ENCODE measurements at places on chromosomes 1 and 21.

DNA sequence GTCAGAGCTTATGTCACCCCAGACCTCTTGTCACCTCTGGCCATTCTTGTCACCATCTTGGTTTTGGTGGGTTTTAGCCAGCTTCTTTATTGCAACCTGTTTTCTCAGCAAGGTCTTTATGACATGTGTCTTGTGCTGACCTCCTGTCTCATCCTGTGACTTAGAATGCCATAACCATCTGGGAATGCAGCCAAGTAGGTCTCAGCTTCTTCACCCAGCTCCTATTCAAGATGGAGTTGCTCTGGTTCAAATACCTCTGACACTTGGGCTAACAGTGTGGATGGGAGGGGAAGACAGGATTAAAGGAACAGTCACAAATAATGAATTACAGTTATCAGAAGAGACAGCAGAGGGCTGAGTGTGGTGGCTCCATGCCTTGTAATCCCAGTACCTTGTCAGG lies 30.5 kb upstream of the PIK3CD start:
- DNase-seq = no peak

GRCh38 chr1:174678657-174679056 lies 230.9 kb downstream of the GPR52 start:
- DNase-seq = no peak

DNA sequence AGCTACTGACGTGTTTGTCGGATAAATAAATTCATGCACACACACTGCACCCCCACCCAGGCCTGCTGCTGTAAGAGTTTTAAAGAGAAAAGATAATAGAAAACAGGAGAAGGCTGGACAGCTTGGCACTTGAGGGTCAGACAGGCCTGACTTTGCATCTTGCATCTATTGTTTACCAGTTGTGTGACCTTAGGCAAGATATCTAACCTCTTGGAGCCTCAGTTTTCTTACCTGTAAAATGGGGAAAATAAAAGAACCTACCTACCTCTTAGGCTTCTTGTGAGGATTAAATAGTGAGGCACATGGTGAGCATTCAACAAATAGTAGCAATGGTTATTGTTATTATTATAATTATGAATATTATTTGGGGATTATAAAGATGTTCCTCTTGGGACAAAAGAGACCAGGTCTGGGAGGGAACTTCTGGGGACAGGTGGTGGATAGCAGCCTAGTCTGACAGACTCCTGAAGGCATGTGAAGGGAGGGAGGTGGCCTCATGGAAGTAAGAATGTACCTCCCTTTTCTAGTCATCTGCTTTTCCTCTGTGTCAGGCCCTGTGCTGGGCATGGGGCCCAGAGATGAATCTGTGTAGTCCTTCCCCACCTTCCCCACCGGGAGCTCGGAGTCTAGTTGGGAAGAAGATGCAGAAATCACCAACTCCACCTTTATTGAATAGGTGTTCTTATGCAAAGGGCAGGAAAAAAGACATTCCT lies 18.3 kb upstream of the EPB41 start:
- DNase-seq = peak; percentile 28

GRCh38 chr21:42010507-42011495 lies 641 bp upstream of the ZBTB21 start:
- no peak for DNase-seq

DNA sequence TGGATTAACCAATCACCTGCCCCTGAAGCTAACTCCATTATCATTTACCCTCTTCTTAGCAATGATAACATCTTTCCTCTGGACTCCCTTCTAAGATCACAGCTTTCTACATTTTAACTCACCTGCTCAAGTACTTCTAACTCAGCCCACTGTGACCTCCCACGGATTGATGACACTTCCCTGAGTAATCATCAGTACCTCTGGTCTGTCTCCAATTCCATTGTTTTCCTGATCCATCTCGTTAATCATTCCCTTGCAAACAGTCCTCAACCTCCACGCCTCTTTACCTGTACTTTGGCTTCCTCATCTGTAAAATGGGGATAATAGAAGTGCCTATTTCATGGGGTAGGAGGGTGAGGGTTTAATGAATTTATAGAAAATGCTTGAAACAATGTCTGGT lies 195.3 kb upstream of the APP start:
- DNase-seq = no peak
